Progenitor cell of endocrine pancreas (in vitro differentiated cells): ENCODE measurements at places on chromosomes 11 and 22.

DNA sequence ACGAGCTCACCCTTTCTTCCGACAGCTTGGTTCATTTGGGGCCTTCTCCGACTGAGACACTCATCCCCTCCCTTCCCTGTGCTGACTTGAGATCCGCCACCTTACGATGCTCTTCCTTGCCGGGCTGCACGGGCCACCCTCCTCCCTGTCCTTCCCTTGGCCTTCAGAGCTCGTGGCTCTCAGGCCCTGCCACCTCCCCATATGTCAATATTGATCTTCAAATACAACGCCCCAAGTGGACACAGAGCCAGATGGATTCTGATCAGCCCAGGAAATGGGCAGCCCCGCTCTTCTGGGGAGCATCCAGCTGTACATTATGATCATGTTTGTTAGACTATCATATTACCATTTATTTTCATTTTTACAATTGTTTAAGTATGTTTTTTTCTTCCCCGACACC is 812.8 kb downstream of the TBC1D22A start:
- H3K27ac ChIP-seq = no peak overlapping the region
- no peaks in the 10 kb centered on the region for H3K27me3 ChIP-seq
- no peak for DNase-seq
- no peaks in the 10 kb centered on the region for H3K4me1 ChIP-seq
- H3K36me3 ChIP-seq = peaks cover 6% of the 10 kb centered on the region

GRCh38 chr11:1100417-1101245 is 26.0 kb downstream of the MUC2 start:
- no peak for DNase-seq
- no peak overlapping the region for H3K27ac ChIP-seq
- H3K4me1 ChIP-seq = no peaks in the 10 kb centered on the region
- H3K27me3 ChIP-seq = no peaks in the 10 kb centered on the region
- no peak overlapping the region for H3K4me3 ChIP-seq

DNA sequence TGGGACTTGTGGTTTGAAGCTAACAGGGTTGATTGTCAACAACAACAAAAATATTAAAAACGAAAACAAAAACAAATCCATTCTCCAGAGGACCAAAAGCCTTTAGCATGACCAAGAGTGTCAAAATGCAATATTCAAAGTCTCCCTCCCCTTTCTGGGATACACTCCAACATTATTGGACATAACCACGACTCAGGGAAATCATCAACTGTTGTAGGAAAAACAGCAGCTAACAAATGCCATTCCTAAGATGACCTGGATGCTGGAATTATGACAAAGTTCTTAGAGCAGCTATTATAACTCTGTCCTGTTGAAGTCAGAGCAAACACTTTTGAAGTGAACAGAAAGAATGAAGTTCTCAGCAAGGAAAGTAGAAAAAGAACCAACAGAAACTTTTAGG is 143.0 kb downstream of the TMEM135 start:
- no peak overlapping the region for H3K27ac ChIP-seq
- H3K27me3 ChIP-seq = no peaks in the 10 kb centered on the region
- H3K4me3 ChIP-seq = no peak overlapping the region
- peaks cover 14% of the 10 kb centered on the region for H3K36me3 ChIP-seq

DNA sequence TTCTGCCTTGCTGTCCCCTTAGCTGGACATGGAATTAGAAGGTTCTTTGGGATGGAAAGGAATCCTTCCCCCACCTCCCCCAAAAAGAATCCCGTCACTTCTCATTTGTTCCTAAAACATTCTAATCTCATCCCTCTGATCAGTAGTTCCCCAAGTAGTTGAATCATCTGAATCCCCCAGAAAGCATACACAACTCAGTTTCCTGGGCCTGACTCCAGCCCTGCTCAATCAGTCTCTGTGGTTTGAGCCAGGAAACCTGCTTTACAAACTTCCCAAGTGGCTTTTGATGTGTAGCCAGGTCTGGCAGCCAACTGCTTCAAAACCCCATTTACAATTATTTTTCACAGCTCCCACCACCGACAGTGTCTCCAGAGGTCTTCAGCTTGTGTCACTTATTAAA is 20.2 kb downstream of the C22orf31 start:
- H3K27ac ChIP-seq = no peak overlapping the region
- H3K36me3 ChIP-seq = peaks cover 7% of the 10 kb centered on the region
- no peaks in the 10 kb centered on the region for H3K27me3 ChIP-seq
- peaks cover 4% of the 10 kb centered on the region for H3K4me1 ChIP-seq
- DNase-seq = no peak
- H3K4me3 ChIP-seq = no peak overlapping the region

- H3K27me3 ChIP-seq = no peaks in the 10 kb centered on the region
- H3K4me3 ChIP-seq = no peak overlapping the region
- no peak overlapping the region for H3K27ac ChIP-seq
- DNase-seq = no peak
These were observed 19.8 kb downstream of the LRP4 start for GRCh38 chr11:46898396-46899095.

- DNase-seq = no peak
- H3K4me1 ChIP-seq = peaks cover 27% of the 10 kb centered on the region
- peaks cover 2% of the 10 kb centered on the region for H3K27me3 ChIP-seq
- peak overlapping the region; percentile 84 for H3K27ac ChIP-seq
- H3K36me3 ChIP-seq = no peaks in the 10 kb centered on the region
- H3K4me3 ChIP-seq = no peak overlapping the region
These were observed 93.0 kb downstream of the CELSR1 start for GRCh38 chr22:46444390-46444854.

DNA sequence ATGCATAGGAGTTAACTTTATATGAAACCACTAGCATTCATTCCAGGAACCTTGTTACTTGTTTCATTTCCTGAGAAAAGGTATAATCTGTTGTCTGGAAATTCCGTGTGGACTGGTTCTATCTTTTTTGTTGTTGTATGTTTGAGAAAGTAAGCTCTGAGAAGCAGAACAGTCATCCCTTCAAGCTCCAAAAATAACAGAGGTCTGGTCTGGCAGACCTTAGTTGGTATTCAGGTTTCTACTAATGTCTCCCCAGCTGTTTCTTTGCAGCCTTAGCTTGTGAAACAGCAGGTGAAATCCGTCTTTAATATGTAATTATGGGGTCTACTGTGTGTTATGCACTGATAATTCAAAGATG is 2.4 kb downstream of the RNF121 start:
- peak overlapping the region; percentile 97 for H3K4me3 ChIP-seq
- no peak overlapping the region for H3K27ac ChIP-seq
- H3K36me3 ChIP-seq = no peaks in the 10 kb centered on the region

- peaks cover 30% of the 10 kb centered on the region for H3K4me1 ChIP-seq
- H3K36me3 ChIP-seq = peaks cover 26% of the 10 kb centered on the region
- H3K27me3 ChIP-seq = no peaks in the 10 kb centered on the region
These were observed 37.0 kb downstream of the HIPK3 start for GRCh38 chr11:33294224-33294623.

DNA sequence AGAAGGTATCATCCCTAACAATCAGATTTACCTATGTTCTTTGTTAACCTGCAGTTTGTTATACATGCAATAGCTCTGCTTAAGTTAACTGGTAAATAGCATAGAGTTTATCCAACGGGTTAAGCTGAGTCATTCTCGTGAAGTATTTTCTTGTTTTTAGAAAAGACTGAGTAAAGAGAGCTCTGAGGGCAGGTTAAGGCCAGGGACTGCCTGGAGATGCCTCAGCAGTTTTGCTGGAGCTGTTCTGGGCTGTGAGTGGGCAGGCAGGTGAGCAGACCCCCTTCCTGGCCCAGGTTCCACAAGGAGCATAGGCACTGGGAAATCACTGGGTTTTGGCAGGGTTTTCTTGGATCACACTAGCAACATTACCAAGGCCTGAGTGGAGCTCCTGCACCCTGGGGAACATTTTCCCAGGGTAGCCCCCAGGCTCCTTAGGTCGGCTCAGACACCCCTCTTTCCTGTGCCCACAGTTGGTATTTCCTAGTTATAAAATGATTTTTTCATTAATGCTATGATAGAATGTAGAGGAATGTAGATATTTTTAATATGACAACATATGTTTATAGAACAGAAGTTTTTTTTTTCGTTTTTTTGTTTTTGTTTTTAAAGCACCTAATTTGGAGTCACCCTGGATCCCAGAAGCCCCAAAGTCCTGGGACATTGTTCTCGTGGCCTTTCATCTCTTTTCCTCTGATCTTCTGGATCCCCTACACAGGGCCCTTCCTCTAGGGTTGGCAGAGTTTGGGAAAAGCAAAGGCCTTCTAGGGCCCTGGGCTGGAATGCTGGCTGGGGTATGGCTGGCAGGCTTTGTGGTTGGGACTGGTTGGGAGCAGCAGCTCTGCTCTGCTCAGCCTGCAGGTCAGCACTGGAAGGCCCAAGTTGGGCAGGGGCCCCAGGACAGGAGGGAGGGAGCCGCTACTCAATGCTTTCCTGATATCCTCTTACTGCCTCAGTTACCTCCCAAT is 26.7 kb downstream of the IRAG1 start:
- H3K4me3 ChIP-seq = no peak overlapping the region
- H3K27me3 ChIP-seq = no peaks in the 10 kb centered on the region
- no peak for DNase-seq
- no peak overlapping the region for H3K27ac ChIP-seq
- H3K36me3 ChIP-seq = no peaks in the 10 kb centered on the region

GRCh38 chr22:45970705-45971407 is 6.1 kb downstream of the WNT7B start:
- H3K27me3 ChIP-seq = peaks cover 52% of the 10 kb centered on the region
- H3K4me3 ChIP-seq = no peak overlapping the region
- no peaks in the 10 kb centered on the region for H3K36me3 ChIP-seq
- H3K27ac ChIP-seq = no peak overlapping the region
- no peak for DNase-seq
- peaks cover 16% of the 10 kb centered on the region for H3K4me1 ChIP-seq

GRCh38 chr11:115222218-115222862 is 281.9 kb downstream of the CADM1 start:
- peaks cover 15% of the 10 kb centered on the region for H3K36me3 ChIP-seq
- H3K4me1 ChIP-seq = peaks cover 5% of the 10 kb centered on the region
- peak overlapping the region; percentile 68 for H3K27ac ChIP-seq
- H3K27me3 ChIP-seq = no peaks in the 10 kb centered on the region
- DNase-seq = no peak
- no peak overlapping the region for H3K4me3 ChIP-seq

GRCh38 chr11:92931746-92932422 is 37.6 kb upstream of the MTNR1B start:
- no peak overlapping the region for H3K27ac ChIP-seq
- no peaks in the 10 kb centered on the region for H3K36me3 ChIP-seq
- no peak overlapping the region for H3K4me3 ChIP-seq
- no peaks in the 10 kb centered on the region for H3K4me1 ChIP-seq
- no peak for DNase-seq

GRCh38 chr22:49049691-49050090 is 778.0 kb downstream of the BRD1 start:
- DNase-seq = no peak
- no peak overlapping the region for H3K27ac ChIP-seq
- peaks cover 13% of the 10 kb centered on the region for H3K27me3 ChIP-seq
- H3K36me3 ChIP-seq = no peaks in the 10 kb centered on the region
- peaks cover 18% of the 10 kb centered on the region for H3K4me1 ChIP-seq

DNA sequence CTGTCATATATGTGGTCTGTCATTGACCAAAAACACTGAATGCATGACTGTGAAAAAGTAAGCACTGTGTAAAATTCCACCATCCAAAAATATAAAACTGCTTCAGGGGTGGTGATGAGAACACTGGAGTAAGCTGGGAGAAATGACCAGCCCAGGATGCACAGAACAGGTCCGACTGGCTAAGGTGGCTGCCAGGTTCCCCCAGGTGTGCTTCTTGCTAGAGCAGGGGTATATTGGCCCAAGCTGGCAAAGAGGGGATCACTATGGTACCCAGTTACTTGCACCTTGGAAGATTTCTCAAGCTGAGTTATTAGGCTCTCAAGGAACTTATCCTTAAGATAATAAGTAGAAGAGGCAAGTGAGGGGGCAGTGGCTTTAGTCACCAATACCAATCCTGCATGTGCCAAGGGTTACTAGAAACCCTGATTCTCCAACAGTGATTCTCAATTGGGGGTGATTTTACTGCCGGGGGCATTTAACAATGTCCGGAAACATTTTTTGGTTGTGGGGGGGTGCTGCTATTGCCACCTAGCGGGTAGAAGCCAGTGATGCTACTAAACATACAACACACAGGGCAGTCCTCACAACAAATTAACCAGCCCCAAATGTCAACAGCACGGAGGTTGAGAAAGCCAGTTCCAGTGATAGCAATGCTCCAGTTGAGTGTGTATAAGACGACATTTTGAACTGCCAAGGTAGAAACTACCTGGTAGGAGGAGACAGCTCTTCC is 15.7 kb downstream of the SNU13 start:
- no peak for DNase-seq
- peaks cover 9% of the 10 kb centered on the region for H3K36me3 ChIP-seq
- peak overlapping the region; percentile 69 for H3K27ac ChIP-seq
- no peaks in the 10 kb centered on the region for H3K4me1 ChIP-seq
- no peaks in the 10 kb centered on the region for H3K27me3 ChIP-seq

GRCh38 chr22:36369004-36369921 is 18.5 kb downstream of the MYH9 start:
- no peaks in the 10 kb centered on the region for H3K36me3 ChIP-seq
- H3K4me3 ChIP-seq = peak overlapping the region; percentile 12
- H3K4me1 ChIP-seq = peaks cover 76% of the 10 kb centered on the region
- H3K27me3 ChIP-seq = no peaks in the 10 kb centered on the region
- peak overlapping the region; percentile 99 for H3K27ac ChIP-seq

- peaks cover 5% of the 10 kb centered on the region for H3K36me3 ChIP-seq
- no peak overlapping the region for H3K4me3 ChIP-seq
- DNase-seq = no peak
These were observed 415.2 kb downstream of the LARGE1 start for GRCh38 chr22:33504941-33505625.

DNA sequence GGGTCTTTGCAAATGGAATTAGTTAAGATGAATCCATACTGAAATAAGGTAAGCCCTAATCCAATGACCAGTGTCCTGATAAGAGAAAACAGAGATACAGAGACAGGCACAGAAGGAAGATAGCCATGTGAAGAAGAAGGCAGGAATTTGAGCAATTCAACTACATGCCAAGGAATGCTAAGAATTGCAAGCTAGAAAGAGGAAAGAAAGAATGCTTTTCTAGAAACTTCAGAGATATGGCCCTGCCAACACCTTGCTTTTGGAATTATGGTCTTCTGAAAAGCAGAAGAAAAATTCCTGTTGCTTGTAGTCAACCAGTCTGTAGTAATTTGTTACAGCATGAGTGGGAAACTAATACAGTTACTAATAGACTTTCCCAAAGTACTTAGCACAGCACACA is 111.3 kb downstream of the SLC17A6 start:
- no peaks in the 10 kb centered on the region for H3K27me3 ChIP-seq
- H3K36me3 ChIP-seq = no peaks in the 10 kb centered on the region
- H3K27ac ChIP-seq = no peak overlapping the region
- H3K4me1 ChIP-seq = no peaks in the 10 kb centered on the region
- no peak for DNase-seq

DNA sequence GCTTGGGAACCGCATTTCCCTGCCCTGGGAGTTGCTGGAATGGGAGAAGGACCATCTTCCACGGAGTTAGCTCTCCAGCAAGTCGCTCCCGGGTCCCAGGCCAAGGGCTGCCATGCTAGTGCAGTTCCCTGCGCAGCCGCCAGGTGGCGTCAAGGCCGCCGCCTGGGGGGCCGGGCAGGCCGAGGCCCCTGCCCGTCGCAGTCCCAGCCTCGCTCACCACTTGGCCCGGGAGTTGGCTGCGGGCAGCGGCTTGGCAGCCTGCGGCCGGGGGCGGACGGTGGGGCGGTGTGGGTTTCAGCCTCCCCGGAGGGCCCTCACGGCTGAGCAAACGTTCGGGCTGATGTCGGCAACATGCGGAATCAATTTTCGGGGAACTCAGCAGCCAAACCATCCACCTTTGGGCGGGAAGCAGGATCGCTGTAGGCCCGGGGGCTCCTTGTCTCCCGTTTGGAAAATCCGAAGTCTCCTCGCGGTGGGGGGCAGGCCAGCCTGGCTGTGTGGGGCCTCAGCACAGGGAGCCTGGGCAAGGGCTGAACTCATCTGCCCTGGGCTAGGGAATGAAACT is 415.1 kb downstream of the SOX6 start:
- DNase-seq = peak; percentile 44
- no peaks in the 10 kb centered on the region for H3K36me3 ChIP-seq
- H3K4me1 ChIP-seq = no peaks in the 10 kb centered on the region
- H3K27ac ChIP-seq = no peak overlapping the region
